ENCODE measurements at places on chromosomes 1 and 21.

DNA sequence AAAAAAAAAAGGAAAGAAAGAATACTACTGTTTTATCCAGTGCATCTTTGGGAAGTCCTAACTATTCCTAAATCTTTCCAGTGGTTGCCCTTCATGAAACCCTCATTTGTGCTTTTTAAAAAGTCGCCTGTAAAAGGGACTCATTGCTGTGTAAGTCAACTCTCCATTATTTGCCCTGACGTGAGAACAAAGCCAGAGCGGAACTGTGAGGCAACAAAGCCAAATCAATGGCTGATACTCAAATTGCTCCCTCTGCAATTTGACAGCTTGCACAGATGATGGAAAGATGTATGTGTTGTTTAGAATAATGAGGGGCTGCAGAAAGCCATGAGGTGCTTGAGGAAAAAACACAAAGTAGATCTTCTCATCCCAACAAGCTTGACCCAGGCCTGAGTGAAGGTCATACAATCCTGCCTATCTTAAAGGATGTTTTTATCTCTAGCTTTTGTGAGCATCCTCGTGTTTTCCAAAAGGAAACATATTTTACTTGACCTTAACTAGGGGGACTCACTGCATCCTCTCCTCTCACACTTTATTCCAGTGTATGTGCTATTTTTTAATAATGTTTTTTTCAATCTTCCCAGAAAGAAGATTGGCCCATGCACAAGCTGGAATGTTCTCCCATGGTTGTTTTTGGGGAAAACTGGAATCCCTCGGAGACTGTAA, 33.4 kb downstream of the SMYD2 start:
- DNase-seq, result no peak

- DNase-seq, result no peak
Measured at GRCh38 chr1:3695326-3696217, 43.3 kb downstream of the TP73 start.

DNA sequence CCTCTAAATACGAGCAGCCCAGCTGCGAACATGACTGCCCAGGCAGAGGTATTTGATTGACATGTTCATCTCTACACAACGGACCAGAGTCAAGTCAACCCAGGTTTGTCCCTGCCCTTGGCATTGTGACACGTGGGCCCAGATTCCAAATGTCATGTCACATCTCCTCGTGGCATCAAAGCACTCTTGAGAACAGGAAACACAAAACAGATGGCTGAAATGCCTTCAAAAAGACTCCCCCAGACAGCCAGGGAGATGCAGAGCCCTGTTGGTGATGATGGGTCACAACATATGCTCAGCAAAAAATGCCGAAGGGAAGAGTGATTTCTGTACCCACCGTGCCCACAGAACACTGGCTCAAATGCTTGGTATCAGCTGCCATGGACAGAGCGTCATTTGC, 337.8 kb upstream of the DAB1 start:
- DNase-seq, result no peak

GRCh38 chr1:31218705-31219104, 21.0 kb downstream of the NKAIN1 start:
- DNase-seq, result no peak

GRCh38 chr1:67674260-67675011, 10.6 kb upstream of the GADD45A start:
- no peak for DNase-seq

DNA sequence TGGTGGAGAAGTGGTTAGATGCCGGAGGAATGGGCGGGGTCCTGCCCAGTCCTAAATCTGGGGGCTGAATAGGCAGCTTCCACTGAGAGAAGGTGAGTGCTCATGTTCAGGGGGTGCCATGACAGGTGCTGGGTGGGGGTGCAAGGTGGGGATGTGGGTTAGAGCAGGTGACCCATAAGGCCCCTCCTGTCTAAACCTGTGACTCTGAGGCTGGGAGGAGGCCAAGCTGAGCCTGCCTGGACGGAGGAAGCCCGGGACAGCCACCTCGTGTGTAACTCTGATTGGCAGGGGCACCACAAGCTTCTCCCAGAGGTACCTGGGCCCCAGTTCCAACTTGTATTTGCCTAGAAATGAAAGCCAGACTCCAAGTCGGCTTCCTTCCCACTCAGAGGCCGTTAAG, 10.7 kb downstream of the GPR157 start:
- DNase-seq, result no peak

- no peak for DNase-seq
Measured at GRCh38 chr1:225886159-225887029, 2.6 kb downstream of the LEFTY1 start.

GRCh38 chr1:202616355-202616915, 93.8 kb downstream of the SYT2 start:
- no peak for DNase-seq

DNA sequence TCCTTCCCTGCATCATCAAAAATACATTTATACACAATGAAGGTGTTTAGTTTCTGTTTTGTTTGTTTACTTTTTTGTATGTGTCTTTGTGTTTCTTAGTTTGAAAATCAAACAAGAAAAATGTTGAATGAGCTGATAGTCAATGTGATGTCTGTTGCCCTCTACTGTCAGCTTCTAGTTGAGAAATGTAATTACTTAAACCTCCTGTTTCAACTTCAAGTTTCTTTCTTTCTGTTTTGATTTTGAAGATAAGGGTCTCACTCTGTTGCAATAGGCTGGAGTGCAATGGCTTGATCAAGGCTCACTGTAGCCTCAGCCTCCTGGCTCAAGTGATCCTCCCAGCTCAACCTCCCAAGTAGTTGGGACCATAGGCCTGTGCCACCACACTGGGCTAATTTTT, 37.5 kb downstream of the SPTA1 start:
- DNase-seq, result no peak

GRCh38 chr1:25072461-25072860, 142.4 kb upstream of the RUNX3 start:
- no peak for DNase-seq

- DNase-seq, result no peak
Measured at GRCh38 chr1:55723001-55723400, 507.8 kb upstream of the USP24 start.

DNA sequence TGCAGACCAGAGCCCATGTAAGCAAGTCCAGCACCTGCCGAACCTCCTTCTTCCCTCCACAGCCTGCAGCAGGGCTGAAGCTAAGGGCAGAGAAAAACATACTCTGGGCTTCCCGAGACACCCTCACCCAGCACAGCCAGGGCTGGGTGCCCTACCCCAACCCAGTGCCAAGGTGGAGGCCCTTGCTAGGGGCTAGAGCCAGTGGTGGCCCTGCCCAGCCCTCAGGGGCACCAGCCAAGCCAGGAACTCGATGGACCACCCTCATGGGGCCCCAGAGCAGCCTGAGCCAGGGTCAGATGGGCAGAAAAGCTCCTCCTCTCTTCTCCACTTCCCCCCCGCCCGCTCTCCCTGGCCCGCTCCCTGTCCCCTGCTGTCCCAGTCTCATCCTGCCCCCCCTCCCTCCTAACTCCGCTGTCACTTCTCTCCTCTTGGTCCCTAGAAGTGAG, 15.9 kb downstream of the TNFRSF25 start:
- DNase-seq, result no peak

DNA sequence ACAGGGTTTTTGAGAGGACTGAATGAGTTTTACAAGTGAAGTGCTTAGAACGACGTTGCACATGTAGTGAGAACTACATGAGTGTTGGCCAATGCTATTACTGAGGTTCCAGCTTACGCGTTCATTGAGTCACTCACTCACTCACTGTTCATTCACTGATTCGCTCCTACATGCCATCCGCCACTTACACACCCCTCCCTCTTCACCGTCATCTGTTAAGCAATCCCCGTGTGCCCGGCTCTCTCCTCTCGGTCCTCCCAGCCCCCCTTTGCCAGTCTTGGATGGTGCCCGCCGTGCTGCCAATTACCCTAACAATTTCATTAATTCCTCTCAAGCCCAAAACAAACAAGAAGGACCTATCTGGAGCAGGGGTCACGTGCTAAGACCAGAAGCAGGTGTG, 27.3 kb upstream of the EPHA2 start:
- DNase-seq, result no peak

GRCh38 chr1:167617153-167618147, 12.6 kb upstream of the RCSD1 start:
- DNase-seq, result no peak

DNA sequence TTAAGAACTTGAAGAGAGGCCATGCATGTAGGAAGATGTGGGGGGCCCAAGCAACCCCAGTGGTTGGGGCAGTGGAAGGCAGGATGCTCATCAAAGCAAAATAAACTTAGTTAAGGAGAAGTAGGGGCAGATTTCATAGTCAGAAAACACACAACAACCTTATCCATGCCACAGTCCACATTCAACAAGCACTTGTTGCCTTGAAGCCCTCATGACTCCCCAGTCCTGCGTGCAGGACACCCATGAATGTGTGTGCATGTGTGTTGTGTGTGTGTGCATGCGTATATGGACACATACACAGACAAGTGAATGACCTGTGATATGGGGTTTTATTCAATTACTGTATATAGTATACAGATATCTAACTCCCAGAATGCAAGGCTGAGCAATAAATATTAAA, 186.9 kb downstream of the PSMG1 start:
- no peak for DNase-seq

DNA sequence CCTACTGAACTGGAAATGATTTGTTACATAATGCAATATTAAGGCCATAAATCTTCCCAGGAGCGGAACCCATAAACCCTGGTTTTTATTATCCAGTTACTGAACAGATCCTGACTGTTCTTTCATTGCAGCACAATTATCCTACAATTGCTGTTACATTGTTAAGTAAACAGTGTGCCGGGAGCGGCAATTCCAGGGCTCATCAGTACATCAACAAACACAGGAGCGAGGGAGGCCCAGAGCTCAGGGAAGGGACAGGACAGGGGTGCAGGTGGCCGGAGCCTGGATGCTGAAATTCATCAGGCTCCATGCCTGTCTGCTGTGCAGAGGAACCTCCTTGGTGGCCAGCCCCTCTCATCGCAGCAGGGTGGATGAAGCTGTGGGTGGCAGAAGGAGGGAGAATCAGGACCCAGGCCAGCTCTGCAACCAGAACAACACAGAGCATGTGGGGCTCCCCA, 544.7 kb downstream of the NPHP4 start:
- DNase-seq, result no peak

- DNase-seq, result no peak
Measured at GRCh38 chr21:35469498-35469897, 420.4 kb upstream of the RUNX1 start.

- DNase-seq, result no peak
Measured at GRCh38 chr1:77680173-77680572, 2.3 kb downstream of the ZZZ3 start.

GRCh38 chr1:54836594-54836993, 35.5 kb upstream of the TTC22 start:
- DNase-seq, result no peak

- DNase-seq, result no peak
Measured at GRCh38 chr21:26686278-26686677, 113.2 kb upstream of the CYYR1 start.

- DNase-seq, result no peak
Measured at GRCh38 chr1:228695015-228695955, 40.0 kb upstream of the RHOU start.

- DNase-seq, result no peak
Measured at GRCh38 chr1:161915051-161915503, 108.6 kb downstream of the OLFML2B start.

GRCh38 chr1:205298191-205298994, 23.2 kb downstream of the NUAK2 start:
- no peak for DNase-seq

- no peak for DNase-seq
Measured at GRCh38 chr1:73517603-73518191, 680.3 kb downstream of the LRRIQ3 start.

GRCh38 chr1:96843196-96843595, 121.6 kb downstream of the PTBP2 start:
- DNase-seq, result no peak

All from activated gamma-delta T cell treated with anti-CD3 and anti-CD28 coated beads, Interleukin-2, amount 50 U/mL, for 16 hours (primary cell).